Islet precursor cell (in vitro differentiated cells): ENCODE measurements at places on chromosomes 12 and 14.

- no peak for DNase-seq
Observed at GRCh38 chr12:39831587-39832315, 212.1 kb upstream of the ABCD2 start.

GRCh38 chr12:22624548-22624869, 462 bp upstream of the ETNK1 start:
- DNase-seq: no peak

DNA sequence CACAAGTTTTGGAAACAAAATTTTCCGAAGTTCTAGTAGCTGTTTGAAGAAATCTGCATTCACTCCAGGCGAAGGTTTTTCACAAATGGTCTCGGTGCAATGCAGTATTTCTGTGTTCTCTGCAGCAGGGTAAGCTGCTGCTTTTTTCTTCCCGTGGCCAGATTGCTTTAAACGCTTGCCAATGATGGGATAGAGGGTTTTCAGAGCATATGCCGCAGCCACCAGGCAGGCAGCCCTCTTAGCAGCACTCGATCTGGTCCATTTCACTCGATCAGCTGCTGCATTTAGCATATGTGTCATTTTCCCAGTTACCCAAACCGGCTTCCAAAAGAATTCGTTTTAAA, 315 bp downstream of the ABCD2 start:
- DNase-seq: no peak

GRCh38 chr12:67073336-67073735, 195.8 kb upstream of the CAND1 start:
- no peak for DNase-seq

DNA sequence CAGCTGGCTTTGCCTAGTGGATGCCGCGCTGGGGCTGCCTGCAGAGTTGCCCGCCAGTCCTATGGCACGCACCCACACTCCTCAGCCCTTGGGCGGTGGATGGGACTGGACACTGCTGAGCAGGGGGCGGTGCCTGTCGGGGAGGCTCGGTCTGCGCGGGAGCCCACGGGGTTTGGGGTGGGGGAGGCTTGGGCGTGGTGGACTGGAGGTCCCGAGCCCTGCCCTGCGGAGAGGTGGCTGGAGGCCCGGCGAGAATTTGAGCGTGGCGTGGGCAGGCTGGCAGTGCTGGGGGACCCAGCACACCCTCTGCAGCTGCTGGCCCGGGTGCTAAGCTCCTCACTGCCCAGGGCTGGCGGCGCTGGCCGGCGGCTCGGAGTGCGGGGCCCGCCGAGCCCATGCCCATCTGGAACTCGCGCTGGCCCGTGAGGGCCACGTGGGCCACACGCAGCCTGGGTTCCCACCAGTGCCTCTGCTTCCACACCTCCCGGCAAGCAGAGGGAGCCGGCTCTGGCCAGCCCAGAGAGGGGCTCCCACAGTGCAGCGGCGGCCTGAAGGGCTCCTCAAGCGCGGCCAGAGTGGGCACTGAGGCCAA, 68.1 kb downstream of the ETNK1 start:
- DNase-seq: no peak
